Jurkat, Clone E6-1 (cell line): ENCODE measurements at places on chromosomes 12 and 14.
A peak's percentile ranks its signal among the peaks of the same experiment; 100 is the strongest.

DNA sequence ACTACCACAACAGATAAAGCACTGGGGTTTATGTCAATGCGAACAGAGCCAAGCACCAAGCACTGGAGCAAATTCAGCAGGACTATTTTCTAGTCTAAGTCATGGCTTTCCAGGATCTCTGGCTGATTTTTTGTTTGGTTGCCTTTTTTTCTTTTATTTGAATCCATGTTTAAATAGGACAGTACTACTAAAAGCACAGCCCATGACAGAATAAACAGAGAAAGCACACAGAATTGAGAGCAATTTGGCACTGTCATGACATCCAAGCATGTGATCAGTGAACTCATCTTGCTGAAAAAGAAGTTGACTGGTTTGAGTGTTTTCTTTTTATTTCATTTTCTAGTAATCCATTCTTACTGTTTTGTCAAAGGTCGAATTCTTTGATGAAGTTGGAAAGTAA lies 23.1 kb upstream of the RERG start:
- no peak for DNase-seq

- no peak for DNase-seq
These were observed 22.9 kb downstream of the VDR start for GRCh38 chr12:47881826-47882427.

GRCh38 chr12:12616512-12617310 lies 5.0 kb downstream of the CREBL2 start:
- DNase-seq = no peak

DNA sequence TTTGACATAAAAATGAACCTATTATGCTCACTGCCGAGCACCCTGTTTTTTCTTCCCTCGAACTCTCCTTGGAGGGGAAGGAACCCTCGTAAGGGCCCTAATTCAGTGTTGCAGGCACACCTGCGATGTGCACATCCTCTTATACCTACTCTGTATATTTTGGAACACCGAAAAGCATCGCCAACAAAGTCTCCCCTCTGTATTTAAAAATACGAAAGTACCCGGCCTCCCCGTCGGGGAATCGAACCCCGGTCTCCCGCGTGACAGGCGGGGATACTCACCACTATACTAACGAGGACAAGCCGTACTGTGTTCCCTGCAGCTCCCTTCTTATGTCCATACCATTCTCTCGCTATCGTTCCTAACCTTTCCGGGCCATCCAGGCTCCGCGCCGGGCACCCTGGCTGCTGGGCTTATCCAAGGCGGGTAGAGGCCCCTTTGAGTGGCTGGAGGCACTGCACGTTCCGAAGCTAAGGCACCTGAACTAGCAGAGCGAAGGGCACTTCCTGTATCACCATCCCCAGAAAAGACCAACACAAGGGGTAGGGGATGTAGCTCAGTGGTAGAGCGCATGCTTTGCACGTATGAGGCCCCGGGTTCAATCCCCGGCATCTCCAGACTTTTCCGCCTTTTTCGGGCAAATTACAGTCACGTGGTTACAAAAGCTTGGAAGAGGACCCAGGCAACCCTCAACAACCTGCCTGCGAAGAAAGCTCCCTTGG lies 25.1 kb upstream of the UBC start:
- peak; percentile 95 for DNase-seq

DNA sequence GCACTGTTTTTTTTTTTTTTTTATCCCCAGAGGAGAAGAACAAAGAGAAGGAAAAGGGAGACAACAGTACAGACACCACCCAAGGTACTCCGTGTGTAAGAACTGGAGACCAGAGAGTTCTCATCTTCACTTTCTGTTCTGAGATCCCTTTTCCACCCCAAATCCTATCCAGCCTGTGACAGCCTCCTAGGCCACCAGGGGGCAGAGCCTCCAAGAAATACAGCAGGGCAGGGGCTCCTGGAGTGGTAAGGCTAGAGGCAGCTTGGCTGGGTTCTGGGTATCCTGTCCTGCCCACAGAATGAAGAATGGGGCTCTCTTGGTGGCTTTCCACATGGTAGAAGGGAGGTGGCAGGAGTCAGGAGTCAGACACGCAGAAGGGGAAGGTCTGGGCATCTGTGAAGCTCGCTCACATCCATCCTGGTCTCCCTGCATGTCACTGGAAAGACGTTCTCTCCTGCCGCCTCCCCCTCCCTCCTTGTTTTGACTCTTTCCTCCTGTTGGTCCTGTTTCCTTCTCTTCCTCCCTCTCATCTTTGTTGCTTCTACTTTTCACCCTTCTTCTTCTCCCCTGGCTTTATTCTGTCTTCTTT lies 12.0 kb downstream of the CLSTN3 start:
- peak; percentile 49 for DNase-seq

DNA sequence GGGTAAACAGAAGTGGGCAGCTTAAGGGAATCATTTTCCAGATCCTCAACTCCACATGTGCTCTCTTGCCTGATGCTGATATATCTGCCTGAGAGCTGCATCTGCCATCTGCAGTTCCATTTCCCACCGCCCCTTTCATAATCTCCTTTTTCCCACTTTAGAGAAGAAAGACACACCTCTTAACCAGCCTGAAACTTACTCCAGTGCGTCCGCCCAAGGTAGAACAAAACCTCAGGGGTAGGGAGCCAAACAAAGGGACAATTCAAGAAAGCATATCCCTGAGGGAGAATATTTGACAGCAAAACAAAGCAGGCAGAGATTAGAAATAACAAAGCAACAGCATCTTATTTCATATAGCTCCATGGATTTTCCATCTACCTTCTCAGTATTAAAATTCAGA lies 4.3 kb downstream of the MDM1 start:
- no peak for DNase-seq

- peak; percentile 18 for DNase-seq
These were observed 1108.8 kb upstream of the SEL1L start for GRCh38 chr14:82642425-82642824.

DNA sequence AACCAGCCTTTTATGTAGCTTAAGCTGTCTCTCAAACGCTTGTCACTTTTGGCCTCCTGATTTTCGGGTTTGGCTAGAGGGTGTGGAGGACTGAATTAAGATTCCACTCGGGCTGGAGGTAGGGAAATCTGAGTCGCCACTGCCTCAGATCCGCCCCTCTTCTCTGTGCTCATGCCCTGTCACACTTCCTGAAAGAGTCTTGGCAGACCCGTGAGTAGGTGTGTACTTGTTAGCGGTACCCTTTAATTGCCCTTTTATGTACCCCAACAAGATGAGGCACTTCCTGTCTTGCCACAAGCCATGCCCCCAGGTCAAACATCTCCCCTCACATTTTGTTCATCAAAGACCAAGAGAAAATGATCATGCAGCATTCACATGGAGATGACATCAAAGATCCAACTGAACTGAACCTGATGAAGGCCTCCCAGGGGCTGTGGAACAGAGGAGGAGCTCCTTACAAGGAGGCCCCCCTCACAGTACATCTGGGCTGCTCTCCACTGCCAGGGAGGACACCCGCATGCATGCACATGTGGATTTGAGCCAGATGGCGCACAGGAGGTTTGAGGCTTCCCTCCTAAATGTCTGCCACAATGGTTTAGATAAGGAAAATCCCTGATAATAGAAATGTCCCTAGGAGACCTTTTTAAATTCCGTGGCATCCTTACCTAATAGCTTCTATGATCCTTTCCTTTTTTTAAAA lies 86.5 kb upstream of the CDKN3 start:
- DNase-seq = peak; percentile 30

DNA sequence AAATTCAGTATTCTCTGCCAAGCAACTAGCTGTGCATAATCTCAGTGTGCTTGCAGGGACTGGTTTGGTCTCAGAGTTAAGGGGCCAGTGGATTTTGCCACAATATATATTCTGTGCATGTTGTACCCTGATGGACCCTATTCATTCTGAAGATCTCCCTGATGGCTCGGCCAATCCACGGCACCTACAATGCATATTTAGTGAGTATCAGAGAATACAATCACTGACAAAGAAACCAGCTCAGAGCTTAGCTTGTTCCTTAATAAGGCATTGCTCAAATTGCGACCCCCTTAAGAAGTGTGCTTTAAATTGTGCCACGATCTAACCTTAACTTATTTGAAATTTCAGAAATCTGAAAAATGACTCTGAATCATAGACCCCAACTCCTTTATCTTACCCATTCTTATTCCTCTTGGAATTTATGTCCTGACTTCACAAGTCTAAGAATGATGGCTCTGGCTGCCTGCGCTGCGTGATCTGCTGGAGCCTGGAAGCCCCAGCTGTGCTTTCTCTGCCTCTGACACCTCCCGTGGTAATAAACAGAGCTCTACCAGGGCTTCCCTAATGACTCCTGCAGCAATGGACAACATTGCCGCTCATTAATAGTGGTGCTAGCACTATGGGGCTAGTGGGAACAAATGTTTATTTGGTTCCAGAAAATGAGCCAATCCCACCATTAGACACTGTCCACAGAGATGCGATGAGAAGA lies 9.0 kb upstream of the DCAF4 start:
- DNase-seq = no peak

- no peak for DNase-seq
These were observed 173.8 kb downstream of the NAV3 start for GRCh38 chr12:78004249-78005093.

GRCh38 chr12:93113317-93114006 lies 184.4 kb upstream of the EEA1 start:
- DNase-seq = no peak

- no peak for DNase-seq
These were observed 21.8 kb upstream of the FBXO34 start for GRCh38 chr14:55249423-55249822.

DNA sequence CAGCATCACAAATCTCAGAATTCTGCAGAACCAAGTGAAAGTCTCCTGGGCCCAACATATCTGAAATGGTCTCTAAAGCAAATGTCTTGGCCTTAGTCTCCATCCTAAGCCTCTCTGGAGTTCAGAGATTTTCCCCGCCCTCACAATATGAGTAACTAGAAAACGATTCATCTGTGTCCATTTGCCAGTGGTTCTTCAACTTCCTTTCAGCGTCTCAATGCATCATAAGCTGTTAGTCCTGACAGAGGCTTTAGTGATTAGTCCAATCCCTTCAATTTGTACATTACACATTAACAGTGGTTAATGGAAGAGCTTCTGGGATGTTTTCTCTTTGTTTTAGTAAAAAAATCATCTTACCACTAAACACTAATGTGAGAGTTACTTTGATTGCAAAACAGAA lies 17.4 kb downstream of the NPC2 start:
- DNase-seq = no peak

GRCh38 chr14:79080040-79080439 lies 909.9 kb downstream of the NRXN3 start:
- DNase-seq = no peak

- DNase-seq = no peak
These were observed 64.7 kb upstream of the GNPNAT1 start for GRCh38 chr14:52856139-52856538.

GRCh38 chr12:52014567-52015530 lies 8.1 kb downstream of the TAMALIN start:
- no peak for DNase-seq

DNA sequence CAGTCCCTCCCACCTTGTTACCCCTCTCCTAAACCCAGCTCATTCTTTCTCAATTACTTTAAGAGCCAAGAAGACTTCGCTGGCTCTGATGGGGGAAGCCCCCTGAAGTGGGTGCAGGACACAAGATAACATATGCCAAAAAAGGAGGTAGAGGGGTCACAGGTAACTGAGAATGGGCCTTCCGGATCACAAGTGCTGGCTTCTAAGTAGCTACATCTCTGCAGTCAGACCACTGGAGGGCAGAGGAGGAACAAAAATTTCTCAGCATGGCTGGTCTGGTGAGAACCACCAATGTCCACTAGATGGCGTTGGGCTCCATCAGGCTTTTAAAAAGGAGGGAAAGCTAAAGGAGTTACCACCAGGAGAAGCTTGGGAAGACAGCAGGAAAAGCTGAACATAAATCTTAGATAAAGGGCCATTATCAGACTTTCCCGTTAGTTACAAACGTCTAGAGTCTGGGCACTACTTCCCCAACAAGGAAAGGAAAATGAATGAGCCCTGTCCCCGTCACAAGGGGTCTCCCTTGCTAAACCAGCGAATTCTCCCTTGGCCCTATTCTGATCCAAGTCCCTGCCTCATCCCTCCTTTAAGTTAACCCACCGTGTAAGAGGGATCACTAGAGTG lies 11.6 kb upstream of the CDH24 start:
- peak; percentile 87 for DNase-seq

GRCh38 chr12:123931686-123932321 lies 40.8 kb downstream of the CCDC92 start:
- peak; percentile 93 for DNase-seq

DNA sequence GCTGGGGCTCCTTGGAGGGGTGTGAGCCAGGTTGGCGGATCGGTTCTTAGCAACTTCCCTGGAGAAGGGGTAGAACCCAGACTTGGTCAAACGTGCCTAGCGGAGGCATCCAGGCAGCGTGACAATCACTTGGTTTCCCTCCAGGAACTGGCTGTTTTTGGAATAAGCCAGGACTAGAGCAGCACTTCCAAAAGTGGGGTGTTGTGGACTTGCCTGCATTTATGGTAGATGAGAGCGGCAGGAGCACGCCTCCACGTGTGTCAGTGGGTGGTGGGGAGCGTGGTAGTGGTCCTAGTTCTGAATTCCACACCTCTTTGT lies 2.8 kb downstream of the PRMT8 start:
- DNase-seq = no peak

GRCh38 chr12:101876322-101876860 lies 989 bp upstream of the DRAM1 start:
- DNase-seq = no peak

GRCh38 chr12:105935106-105935505 lies 203.6 kb downstream of the NUAK1 start:
- no peak for DNase-seq

DNA sequence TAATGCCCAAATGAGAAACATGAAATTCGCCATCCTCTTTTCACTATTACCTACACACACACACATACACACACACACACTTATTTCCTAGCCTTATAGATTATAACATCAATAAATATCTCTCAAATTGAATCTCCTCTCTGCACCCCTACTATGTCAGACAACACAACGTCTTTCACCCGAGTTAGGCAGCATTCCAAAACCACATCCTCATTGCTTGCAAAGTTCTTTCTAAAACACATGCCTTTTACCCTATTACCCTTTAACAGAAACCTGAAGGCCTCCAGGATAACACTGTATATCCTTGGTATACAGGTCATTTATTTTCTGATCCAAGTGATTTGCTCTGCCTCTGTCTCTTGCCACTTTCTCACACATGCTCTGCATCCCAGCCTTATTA lies 56.3 kb downstream of the KCNH5 start:
- peak; percentile 36 for DNase-seq

- no peak for DNase-seq
These were observed 15.3 kb upstream of the SPSB2 start for GRCh38 chr12:6888360-6888759.

GRCh38 chr12:106042037-106042436 lies 96.7 kb downstream of the NUAK1 start:
- DNase-seq = no peak

- DNase-seq = peak; percentile 28
These were observed 10.5 kb upstream of the ZDHHC22 start for GRCh38 chr14:77151918-77152588.

DNA sequence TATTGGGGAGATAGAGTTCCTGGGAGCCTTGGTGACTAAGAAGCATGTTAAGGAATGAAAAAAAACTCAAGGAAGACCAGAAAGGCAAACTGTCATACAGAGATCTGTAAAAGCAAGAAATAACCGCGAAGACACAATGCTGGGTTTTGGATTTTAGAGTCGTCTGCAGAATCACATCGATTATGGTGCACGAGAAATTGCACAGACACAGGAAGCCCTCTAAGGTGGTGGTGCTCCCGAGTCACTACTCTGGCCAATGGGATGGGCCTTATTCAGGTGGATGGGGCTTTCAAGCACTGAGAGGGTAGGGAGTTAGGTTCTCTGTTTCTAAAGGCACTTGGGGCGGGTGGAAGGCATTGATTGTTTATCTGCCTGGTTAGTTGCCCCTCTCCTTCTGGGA lies 10.3 kb upstream of the FLVCR2 start:
- DNase-seq = no peak
